Spleen (tissue), 13 donors: ENCODE measurements at places on chromosomes 13 and 19. TPM values are rescaled to one million over a fixed set of nuclear protein-coding genes. Genes with fewer than 3 reads are reported as not detected.

DNA sequence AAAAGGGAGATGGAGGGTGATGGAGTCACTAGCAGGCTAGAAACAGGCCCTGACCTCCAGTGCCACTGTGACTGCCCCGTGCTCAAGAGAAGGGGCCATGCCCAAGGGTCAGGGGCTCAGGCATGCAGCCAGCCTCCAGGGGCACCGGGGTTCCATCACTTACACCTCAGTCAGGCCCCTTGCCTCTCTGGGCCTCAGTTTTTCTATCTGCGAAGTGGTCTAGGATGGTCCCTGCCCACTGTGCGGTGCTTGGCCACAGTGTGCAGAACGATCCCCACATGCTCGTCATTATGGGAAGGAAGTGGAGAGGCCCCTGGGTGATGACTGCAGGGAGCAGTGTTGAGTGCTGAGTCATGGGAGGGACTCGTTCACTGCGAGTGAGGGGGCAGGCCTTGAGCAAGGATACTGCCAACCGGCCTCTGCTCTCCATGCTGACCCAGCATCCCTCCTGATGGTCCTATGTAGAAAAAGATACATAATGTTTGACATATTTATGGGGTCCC lies 23.1 kb downstream of the TMED1 start:
- DNase-seq: peak; percentile 85

DNA sequence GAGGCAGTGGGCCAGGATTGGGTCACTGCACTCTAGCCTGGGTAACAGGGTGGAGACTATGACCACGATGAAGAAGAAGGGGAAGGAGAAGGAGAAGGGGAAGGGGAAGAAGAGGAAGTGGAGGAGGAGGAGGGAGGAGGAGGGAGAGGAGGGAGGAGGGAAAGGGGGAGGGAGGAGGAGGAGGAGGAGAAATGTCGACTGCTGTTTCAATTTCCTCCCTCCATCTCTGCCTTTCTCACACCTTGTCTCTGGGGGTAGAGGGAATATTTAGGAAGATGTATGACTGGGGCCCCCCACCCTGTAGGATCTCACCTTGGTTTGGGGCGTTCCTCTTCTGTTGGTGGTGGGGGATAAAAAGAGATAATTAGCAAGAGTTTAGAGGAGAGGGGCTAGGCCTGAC lies 3.8 kb downstream of the TNNT1 start:
- no peak for DNase-seq

DNA sequence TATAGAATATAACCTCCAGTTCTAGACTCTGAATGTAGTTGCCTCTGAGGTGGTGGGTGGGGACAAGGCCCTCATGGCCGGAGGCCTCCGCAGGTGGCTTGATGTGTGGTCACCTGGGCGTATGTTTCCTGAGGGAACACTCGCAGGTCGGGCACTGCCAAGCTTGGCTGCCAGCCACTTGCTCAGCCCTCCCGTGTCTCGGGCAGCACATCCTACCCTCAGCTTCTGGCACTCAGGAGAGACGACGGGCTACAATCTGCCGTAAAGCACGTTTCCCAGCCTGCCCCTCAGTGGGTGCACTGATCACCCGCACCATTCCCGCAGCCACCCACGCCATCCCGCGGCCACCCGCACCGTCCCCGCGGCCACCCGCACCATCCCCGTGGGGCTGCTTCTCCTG lies 15.2 kb downstream of the THOP1 start:
- no peak for DNase-seq

- DNase-seq: no peak
These were observed 919.0 kb downstream of the EFNB2 start for GRCh38 chr13:105616333-105617075.

Gene TSHZ3
- 12.9 TPM for total RNA-seq

GRCh38 chr19:32530773-32531172 lies 50.2 kb upstream of the PDCD5 start:
- DNase-seq: no peak

Gene ZNF566
- 21.7 TPM for total RNA-seq

GRCh38 chr19:40519352-40520322 lies 52.8 kb downstream of the SPTBN4 start:
- no peak for DNase-seq
